Liver (tissue), 10 donors: ENCODE measurements at places on chromosomes 2 and 18.

GRCh38 chr2:45176390-45176789 is 167.1 kb upstream of the SIX2 start:
- DNase-seq, result no peak

GRCh38 chr2:178163395-178163794 is 30.9 kb upstream of the OSBPL6 start:
- no peak for DNase-seq

GRCh38 chr2:386406-387103 is 98.7 kb upstream of the ALKAL2 start:
- DNase-seq, result no peak

GRCh38 chr2:181628590-181629585 is 28.0 kb downstream of the CERKL start:
- no peak for DNase-seq

DNA sequence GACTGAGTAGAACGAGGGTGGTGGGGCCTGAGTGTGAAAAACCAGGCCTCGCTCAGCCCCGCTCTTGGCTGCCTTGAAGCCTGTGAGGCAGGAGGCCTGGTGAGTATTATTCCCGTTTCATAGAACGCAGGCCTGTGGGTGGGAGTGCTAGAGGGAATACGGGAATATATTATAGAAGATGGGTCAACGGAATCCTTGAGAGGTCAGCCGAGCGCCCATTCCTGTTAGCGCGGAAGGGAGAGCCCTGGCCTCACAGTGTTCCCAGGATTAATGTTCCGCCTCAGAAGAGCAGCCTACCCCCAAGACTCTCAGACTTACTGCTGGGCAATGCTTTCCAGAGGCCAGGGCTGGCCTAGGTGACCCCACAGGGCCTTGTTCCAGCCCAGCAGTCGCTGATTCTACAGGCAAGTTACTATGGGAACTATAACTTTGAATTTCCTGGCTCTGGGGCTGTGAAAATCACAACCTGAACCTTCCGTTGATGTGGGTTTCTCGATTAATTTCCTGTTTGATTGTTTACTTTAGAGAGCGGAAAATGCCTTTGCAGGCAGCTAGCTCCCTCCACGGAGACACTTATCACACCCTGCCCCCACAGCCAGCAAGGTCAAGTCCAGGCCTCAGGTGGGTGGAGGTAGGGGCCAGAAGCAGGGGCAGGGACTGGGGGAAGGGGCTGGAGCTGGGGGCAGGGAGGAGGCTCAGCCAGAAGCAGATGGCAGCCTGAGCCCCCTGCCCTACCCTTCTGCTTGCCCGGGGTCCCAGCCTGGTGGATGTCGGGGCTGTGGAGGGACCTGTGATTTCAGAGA is 108.3 kb downstream of the SMAD7 start:
- DNase-seq, result no peak

GRCh38 chr2:173997269-173997668 is 32.1 kb upstream of the SP3 start:
- no peak for DNase-seq

DNA sequence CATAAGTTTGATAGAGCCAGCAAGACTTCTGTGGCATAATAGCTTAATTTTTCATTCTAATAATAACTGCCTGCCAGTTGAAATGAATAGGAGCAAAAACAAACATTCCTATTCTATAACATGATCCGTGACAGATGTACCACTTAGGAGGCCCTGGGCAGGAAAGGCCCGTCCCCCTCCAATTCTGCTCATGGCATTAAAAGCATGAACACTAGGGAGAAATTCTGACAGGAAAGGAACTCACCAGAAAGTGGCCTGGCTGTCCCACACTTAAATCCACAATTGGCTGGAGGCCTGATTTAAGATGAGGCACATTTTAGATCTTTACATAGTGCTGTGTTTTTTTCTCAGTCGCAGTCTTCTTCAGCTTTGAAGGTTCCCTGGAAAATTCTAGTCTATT is 261.9 kb upstream of the ETAA1 start:
- DNase-seq, result no peak

- no peak for DNase-seq
Observed at GRCh38 chr18:48028696-48029095, 98.2 kb upstream of the SMAD2 start.

- DNase-seq, result no peak
Observed at GRCh38 chr2:106575955-106576354, 88.8 kb downstream of the CD8B2 start.

DNA sequence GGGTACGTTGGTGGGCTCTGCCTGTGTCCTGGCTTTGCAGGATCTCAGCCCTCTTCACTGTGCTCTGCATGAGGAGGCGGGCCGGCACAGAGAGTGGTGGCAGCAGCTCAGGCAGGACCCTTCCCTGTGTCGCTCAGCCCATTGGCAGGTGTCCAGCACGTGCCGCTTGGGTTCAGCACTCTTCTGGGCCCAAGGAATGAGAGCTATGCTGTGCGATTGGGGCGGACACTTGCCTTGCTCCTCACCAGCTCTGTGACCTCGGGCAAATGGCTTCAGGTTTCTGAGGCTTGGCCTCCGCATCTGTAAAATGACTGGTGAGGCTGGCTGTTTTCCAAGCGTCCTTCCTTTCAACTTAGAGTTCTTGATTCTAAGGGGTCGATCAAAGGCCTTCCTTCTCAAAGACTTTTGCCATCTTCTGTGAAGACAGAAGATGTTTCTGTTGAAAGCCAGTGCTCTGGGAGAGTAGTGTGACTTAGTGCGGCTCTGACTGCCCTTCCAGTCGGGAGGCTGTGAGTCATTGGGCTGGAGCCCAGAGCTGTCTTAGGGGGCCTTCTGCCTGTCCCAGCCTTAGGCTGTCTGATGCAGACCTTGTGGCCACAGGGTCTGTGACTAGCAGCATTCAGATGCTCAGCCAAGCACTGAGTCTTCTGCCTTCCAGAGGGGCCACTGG is 35.6 kb downstream of the GLI2 start:
- no peak for DNase-seq

DNA sequence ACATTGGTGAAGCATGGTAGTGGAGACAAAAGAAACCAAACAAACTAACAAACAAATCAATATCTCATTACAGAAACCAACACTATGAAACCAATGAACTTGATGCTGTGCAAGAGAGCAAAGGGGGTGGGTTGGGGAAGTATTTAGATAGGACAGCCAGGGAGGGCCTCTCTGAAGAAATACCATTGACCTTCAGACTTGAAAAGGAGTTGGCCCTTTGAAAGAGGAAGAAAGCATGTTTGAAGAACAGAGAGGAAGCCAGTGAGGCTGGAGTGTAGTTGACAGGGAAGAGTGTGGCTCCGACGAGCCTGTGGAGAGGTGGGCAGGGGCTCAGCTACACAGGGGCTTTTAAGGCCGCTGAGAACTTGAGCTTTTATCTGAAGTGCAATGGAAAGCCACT is 151.0 kb upstream of the GATA6 start:
- DNase-seq, result no peak

DNA sequence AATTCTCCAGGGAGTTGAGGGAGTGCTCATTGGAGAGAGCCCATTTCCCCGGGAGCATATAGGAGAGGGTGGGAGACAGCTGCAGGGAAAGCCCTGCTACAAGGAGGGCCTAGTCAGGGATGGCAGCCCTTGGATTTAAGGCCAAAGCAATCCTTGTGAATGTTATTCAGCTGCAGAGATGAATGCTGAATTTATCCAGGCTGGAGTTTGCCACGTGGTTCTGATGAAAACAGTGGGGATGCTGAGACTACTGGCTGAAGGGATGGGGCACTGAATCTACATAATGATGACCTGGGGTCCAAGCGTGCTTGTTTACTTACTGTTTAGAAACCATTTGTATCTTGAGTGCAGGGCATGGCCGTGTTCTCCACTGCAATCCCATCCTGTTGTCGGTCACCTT is 35.6 kb upstream of the RNF149 start:
- DNase-seq, result no peak

- no peak for DNase-seq
Observed at GRCh38 chr2:240460781-240461431, 25.4 kb downstream of the GPC1 start.

DNA sequence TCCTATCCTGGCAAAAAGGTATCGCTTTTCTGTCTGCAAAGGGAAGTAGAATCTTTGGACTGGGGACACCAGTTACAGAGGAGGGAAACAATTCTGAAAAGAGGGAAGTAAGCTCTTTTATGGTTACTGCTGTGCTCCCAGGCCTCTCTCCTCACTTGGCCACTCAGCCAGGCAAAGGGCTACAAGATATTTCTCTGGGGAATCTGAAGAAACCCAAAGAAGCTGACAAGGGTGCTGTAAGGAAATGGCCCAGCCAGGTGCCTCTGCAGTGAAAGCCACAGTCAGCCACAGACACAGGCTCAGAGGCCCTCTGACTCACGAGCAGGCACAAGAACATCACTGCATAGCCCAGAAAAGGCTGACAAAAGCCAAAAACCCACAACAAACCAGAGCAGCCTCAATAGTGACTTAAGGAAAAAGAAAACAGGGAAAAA is 5.8 kb downstream of the HDLBP start:
- no peak for DNase-seq

DNA sequence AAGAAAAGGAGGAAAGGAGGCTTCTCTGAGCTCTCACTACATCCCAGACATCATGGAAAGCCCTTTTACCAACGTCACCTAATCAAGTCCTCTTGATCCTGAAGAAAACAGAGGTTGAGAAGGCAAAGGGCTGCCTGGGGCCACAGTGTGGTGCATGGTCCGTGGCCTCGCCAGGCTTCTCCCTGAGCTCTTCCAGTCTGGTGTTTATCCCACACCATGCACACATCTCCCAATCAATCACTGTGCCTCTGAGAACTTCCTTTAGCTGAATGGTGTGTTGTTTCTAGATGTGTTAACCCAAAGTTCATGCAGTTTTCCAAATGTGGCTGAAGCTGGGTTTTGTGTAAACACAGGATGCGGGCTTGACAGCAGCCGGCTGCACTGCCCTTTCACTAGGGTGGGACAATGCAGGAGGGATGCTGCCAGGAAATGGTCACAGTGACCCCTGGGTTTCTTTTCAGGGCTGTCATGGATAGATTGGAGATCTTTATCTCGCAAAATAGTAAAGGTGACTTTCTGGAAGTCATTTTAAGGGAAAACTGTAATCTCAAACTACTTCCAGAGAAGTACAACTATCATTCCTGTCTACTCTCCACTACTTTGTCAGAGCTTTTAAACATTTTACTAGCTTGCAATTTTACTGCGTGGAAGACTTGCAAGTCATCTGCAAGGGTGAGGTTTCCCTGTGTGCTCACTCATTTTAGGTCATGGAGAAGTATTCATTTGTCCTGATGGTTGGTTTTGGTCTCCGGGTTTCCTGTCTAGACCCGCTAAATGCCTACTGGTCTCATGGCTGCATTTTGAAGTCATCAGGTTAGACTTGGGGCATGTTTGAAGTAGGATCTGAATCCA is 54.6 kb downstream of the IL1R2 start:
- DNase-seq, result no peak

DNA sequence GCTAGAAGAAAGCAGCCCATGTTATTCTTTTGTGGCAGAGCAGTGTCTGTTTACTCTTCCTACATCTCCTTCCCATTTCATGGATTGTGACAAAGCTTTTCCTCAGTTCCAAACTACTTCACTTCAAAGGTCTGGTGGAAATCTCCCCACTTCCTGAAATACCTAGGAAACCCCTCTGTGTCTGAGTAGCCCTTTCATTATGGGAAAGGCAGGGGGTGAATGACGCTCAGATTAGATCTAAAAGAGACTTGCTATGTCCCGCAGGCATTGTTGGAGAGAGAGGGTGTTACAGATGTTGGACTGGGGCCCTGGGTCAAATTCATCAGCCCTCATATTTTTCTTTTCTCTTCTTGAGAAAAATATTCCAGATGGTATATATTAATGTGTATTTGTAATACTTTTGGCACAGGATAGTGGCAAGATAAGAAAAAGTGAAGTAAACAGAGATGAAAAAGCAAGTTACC is 675.0 kb downstream of the IRS1 start:
- no peak for DNase-seq

DNA sequence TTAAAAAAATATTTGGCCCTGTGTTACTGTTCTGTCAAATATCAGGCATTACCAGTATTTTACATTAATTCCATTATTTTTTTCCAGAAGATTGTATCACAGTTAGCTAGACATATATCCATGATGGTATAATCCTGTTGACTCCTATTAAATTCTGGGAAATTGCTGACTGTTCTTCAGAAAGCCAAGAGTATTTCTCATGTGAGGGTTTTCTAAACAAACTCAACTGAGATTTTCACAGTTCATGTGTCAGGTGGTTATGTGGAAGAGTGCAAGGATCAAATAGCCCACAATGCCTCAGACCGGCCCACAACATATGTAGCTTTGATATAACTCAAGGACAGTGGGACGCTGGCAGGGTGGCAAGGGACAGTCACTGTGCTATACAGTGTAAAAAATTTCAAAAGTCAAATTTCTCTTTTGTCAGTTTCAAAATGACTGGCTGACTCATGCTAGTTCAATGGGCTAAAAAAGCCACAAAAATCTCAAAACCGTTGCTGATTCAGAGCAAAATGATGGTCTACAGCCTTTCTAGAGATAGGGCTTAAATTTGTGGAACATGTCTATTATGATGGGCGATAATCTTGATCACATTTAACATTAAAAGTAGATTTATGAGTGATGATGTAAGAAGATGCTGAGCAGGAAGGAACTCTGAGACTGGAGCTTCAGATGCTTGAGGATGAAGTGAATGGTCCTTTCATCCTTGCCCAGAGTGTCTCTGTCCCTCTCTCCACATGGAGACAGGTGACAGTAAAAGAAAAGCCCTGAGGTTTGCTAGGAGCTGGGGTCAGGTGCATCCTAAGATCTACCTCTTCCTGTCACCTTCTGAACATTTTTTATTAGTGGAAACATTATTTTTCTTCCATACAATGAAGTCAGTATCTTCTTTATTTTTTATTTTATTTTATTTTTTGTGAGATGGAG is 175.8 kb upstream of the PIEZO2 start:
- DNase-seq, result no peak

GRCh38 chr2:224946895-224947294 is 95.4 kb downstream of the DOCK10 start:
- DNase-seq, result no peak

GRCh38 chr2:39693245-39693644 is 27.5 kb downstream of the TMEM178A start:
- no peak for DNase-seq

GRCh38 chr2:21552981-21553380 is 429.2 kb downstream of the TDRD15 start:
- DNase-seq, result no peak

- no peak for DNase-seq
Observed at GRCh38 chr2:106531676-106532214, 44.6 kb downstream of the CD8B2 start.

- no peak for DNase-seq
Observed at GRCh38 chr2:100730290-100730868, 89.6 kb upstream of the NPAS2 start.

GRCh38 chr18:23238651-23239349 is 103.5 kb downstream of the CABLES1 start:
- DNase-seq, result no peak

DNA sequence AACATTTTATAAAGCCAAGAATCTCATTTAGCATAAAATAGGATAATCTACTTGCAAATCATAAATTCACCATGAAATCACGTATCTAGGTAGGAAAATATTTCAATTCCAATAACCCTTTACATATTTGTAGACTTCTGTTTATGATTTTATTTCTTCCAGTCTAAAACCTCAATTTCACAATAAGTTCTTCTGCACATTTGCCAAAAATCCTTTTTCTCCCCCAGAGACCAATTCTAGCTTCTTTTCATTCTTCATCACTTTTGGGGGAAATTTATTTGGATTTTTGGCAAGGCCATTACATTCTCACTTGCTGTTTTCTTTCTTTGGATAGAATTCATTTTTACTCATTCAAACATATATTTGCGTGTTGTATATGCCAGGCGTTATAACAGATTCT is 86.8 kb downstream of the SPRED2 start:
- DNase-seq, result no peak
